Epithelial cell of proximal tubule (primary cell): ENCODE measurements at places on chromosomes 13 and 19. TPM values are rescaled to one million over a fixed set of nuclear protein-coding genes. Genes with fewer than 3 reads are reported as not detected.
A peak's percentile ranks its signal among the peaks of the same experiment; 100 is the strongest.

GRCh38 chr19:39826311-39826945 lies 7.5 kb downstream of the DYRK1B start:
- no peak for DNase-seq

RNF225 gene
- total RNA-seq, result not detected in 2 replicates

CEACAM8 gene
- total RNA-seq, result not detected in 2 replicates

- DNase-seq, result no peak
Measured at GRCh38 chr19:33818411-33818810, 21.7 kb downstream of the KCTD15 start.

DNA sequence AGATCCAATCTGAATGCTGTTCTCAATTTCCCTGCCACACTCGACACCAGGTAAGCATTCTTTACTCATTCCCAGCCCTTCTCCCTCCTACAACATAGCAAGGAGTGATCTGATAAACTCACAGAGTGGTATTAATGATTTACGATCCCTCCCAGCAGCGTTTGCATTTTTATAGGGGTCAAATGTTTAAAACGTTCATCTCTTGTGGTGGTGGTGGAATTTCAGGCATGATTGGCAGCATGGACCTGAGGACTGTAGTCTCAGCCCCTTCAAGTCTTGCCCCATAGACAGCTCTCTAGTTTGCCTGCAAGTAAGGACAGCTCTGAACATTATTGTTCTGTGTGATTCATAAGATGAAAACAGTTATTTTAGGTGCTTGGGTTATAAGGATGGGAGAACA lies 565.7 kb downstream of the EFNB2 start:
- peak; percentile 90 for DNase-seq

THSD1 gene
- 10.2 and 19.2 TPM in 2 replicates for total RNA-seq

PSG3 gene
- total RNA-seq, result 0.07 TPM in 1 of 2 replicates, not detected in the other

- no peak for DNase-seq
Measured at GRCh38 chr19:14407605-14408484, 11.3 kb downstream of the DDX39A start.

ERICH6B gene
- not detected in 2 replicates for total RNA-seq
